T-helper 2 cell (primary cell): ENCODE measurements at places on chromosomes 3 and 15.
A peak's percentile ranks its signal among the peaks of the same experiment; 100 is the strongest.

DNA sequence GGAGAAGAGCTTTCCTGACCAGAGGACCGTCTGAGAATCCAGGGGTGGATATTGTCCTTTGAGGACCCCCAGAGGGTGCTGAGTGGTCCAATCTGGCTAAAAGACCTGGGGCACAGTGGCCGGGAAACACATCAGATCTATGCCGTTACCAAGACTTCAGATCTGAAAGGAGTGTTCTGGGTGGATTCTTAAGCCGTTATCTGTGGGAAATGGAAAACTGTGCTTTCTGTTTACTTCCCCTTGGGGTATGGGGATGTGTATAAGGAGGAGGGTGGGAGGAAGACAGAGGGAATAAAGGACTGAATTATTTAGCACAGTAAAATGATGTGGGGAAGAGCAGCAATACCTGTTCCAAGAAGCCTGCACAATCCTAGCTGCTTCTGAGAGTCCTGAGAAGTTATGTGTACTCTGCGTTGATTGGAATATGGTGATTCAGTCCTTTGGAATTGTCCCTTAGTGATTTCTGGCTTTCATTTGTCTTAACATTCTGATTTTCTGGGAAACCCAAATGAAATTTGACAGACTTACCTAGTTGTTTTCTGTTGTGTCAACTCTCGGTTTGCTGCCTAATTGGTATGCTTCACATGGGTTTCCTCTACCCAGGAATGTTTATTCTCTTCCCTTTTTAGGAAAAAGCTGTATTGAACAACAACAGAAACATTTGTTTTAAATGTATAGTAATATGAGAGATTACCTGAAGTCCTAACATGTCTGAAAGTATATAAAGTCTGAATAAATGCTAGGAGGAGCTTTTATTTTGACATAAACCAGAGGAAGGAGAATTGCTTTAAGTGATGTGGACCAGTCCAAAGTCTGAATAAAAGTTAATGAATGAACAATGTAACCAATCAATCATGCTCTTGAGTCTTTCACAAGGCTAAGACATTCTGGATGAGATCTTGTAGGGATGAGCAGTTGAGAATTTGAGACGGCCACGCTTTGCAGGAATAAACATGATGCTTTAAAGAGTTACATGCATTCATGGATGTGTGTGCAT is 427.1 kb upstream of the C2CD4B start:
- DNase-seq, result no peak

DNA sequence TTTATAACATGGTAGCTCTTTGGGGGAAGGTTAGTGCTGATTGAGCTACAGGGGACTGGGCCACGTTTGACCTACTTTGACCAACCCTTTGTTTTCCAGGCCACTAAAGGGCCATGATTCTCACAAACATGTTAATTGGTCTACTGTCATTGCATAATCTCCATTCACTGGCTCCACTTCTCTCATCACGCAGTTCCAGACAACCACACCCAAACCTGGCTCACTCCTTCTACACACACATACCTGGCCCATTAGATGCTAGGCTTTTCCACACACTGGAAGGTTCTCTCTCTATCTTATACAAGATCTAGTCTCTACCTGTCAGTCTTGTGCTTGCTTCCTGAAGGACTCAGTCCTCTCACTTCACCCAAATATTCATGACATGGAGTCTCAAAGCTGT is 15.9 kb downstream of the TGM5 start:
- no peak for DNase-seq

DNA sequence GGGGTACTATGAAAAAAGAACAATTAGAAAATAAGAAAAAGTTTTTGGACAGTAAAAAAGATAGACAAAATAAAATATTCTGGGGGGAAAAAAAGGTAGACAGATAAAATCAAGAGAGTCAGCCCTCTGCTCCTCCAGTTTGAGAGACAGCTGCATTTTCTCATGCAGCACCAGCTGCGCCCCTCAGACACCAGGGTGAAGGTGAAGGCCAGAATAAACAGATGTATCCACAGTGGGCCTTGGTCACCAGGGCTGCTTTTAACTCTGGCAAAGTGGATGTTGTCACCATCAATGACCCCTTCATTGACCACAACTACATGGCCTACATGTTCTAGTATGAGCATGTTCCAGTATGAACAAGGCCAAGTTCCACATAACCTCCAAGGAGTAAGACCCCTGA is 13.9 kb upstream of the RNF7 start:
- no peak for DNase-seq

- no peak for DNase-seq
Measured at GRCh38 chr15:100002787-100003536, 269.7 kb upstream of the LYSMD4 start.

DNA sequence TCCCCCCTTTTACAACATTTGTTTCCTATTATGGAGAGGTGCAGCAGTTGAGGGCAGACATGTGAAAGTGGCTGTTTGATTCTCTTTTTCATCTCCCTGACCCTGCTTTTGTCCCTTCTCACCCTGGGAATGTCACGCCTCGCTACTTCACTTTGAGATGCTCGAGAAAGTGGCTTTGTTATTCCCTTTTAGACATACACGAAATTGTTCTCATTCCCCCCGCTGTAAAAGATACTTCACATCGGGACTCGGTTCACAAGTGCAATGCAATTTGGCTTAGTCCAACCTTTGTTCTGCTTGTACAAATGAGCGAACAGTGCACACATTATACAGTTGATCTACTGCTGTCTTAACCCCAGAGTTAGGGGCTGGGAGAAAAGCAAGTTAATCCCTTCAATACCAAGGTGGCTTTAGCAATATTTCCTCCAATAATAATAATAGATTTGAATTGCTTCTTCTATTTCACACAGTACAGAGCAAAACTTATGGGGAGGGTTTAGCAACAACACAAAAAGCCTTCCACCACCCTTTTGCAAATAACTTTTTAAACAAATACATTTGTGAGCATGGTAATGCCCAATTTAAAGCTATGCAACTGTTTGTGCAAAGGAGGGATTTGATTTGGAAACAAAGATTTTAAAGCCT is 5.7 kb upstream of the FOXB1 start:
- no peak for DNase-seq

DNA sequence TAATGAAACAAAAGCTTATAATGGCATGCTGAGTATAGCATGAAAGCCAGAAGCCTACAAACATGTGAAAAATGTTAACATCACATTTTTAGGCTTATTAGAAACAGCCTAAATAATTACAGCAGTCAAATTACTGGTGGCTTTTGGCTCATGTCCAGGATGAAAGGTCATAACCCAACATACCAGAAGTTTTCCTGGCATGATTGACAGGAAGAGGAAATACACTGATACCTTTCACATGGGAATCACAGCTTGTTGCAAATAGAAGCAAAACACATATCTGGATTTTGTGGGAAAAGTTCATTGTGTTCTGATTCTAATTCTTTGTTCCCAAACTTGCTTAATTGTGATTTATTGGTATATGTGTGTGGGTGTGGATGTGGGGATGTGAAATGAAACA is 393.5 kb upstream of the ARRDC4 start:
- DNase-seq, result no peak

GRCh38 chr15:52709187-52709981 is 30.2 kb upstream of the ATOSA start:
- no peak for DNase-seq

- DNase-seq, result no peak
Measured at GRCh38 chr15:69802432-69802831, 295.3 kb downstream of the TLE3 start.

GRCh38 chr3:58332575-58333188 is at the start of gene PXK:
PXK (plus strand) TSS chr3:58332892; CDS start chr3:58332989, 97 bp downstream.
- peak; percentile 70 for DNase-seq

- DNase-seq, result no peak
Measured at GRCh38 chr15:99076109-99076508, 28.8 kb upstream of the SYNM start.

DNA sequence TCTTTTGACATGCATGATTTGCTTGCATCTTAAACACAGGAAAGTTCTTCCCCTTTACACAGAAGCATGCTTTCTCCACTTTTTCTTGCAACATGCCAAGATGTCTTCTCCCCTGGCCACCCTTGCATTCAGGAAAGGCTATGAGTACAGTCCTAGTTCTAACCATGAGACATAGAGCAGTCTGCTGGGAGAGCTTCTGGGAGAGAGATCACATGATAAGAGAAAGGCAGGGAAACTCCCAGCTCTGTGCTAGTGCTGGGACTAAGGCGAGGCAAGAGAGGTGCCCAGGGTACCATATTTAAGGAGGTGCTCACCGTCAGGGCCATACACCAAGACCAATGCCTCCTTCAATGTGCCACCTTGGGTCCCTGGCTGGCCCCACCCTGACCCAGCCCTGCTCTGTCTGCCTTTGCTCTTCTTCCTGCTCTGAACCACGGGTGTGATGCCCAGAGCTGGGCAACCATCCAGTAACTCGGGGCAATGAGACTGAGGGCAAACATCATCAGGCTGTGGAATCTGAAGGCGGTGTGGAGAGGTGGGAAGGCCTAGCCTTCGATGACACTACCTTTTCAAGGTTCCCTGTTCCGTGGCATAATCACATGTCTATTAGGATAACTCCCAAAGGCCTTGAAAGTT is 77.4 kb upstream of the PRR20G start:
- no peak for DNase-seq

DNA sequence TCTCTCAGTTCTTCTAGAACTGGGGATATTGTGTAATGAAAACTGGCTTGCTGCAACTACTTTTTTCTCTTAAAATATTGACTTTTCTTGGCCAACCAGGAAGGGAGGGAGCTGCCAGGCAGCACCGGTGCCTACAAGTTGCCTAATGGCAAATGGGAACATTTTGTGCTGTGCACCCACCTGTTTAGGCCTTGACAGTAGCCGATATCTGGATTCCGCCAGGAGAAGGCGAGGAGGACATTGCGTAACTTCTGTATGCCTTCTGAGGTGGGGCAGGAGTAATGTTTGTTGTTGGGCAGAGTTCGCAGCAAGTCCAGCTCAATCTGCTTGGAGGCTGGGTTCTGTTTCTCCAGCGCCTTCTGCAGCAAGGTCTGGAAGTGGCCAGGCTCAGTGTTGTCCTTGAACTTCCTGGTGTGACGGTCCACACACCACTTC is 64.9 kb downstream of the TBC1D2B start:
- DNase-seq, result no peak

DNA sequence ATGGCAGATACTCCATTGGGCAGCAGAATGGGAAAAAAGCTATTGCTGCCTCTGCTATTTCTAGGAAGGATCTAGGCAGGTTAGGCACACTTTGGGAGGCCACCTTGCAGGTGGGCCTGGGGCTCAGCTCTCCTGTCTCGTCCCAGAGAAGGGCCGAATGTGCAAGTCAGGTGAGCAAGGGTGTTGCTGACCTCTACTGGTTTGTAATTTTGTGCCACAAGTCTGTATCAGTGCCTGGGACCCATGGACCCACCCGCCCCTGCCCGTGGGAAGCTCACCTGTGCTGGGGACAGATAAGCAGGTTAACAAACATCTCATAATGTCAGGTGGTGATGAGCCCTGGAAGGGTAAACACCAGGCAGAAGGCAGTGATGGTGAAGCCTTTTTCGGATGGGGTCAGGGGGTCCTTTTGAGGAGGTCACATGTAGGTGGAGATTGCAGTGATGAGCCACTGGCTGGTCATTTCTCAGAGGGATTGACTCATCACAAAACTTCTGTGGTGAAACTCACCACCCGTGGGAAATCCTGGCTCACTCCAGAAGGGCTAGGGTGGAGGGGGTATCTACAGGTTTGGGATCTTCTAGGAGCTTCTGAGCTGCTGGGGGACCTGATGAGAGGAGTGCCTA is 161.3 kb downstream of the KLF13 start:
- no peak for DNase-seq

GRCh38 chr15:67167091-67167490 is 87.4 kb downstream of the AAGAB start:
- DNase-seq, result no peak

GRCh38 chr3:188734395-188734794 is 437.4 kb upstream of the TPRG1 start:
- no peak for DNase-seq

- DNase-seq, result no peak
Measured at GRCh38 chr3:127853681-127854080, 31.4 kb upstream of the MGLL start.

- no peak for DNase-seq
Measured at GRCh38 chr3:148030975-148031374, 621.8 kb downstream of the ZIC1 start.

DNA sequence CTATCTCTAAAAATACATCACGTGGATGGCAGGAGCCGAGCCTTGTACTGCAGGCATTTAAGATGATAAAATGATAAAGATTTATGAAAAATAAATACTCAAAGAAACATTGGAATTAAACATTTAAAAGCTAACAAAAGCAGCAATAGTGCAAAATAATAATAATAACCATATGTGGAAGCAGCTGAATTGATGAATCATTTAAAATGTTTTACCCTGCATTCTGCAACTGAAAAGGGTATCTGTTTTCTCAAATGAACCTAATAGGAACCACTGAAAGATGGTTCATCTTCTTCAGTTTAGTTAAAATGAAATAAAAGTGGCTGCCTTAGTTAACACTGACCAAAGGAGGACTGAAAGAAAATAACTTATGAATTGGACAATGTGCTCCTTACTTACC is 436.1 kb downstream of the TUSC7 start:
- no peak for DNase-seq
